ENCODE measurements at places on chromosomes 1 and 21. TPM values are rescaled to one million over a fixed set of nuclear protein-coding genes. Genes with fewer than 3 reads are reported as not detected.

USH2A gene
- 4.7 TPM for total RNA-seq

SPRR5 gene
- not detected for total RNA-seq

CCDC17 gene
- total RNA-seq = 0.58 TPM

SLAMF1 gene
- not detected for total RNA-seq

AQP10 gene
- 0.24 TPM for total RNA-seq

RGS16 gene
- total RNA-seq = 0.84 TPM

PLA2G2A gene
- total RNA-seq = 26.5 TPM

BCAS2 gene
- total RNA-seq = 39.4 TPM

FHAD1 gene
- 0.07 TPM for total RNA-seq

NR5A2 gene
- 1.6 TPM for total RNA-seq

OR2T2 gene
- total RNA-seq = not detected

CHI3L2 gene
- total RNA-seq = 1.2 TPM

CD48 gene
- total RNA-seq = 0.71 TPM

KPRP gene
- total RNA-seq = not detected

LEFTY2 gene
- 0.14 TPM for total RNA-seq

ZNF593OS gene
- not detected for total RNA-seq

KCND3 gene
- total RNA-seq = 17.4 TPM

OR6N1 gene
- not detected for total RNA-seq

CGN gene
- total RNA-seq = 0.19 TPM

BMP8B gene
- 0.64 TPM for total RNA-seq

PLPPR4 gene
- 0.20 TPM for total RNA-seq

RORC gene
- total RNA-seq = 9.8 TPM

HAO2 gene
- not detected for total RNA-seq

TRIM67 gene
- 0.13 TPM for total RNA-seq

CTSK gene
- total RNA-seq = 17.9 TPM

FCER1A gene
- 2.3 TPM for total RNA-seq

NR0B2 gene
- 10.4 TPM for total RNA-seq

MYBPH gene
- not detected for total RNA-seq

TMEM54 gene
- 12.5 TPM for total RNA-seq

NTMT2 gene
- 2.1 TPM for total RNA-seq

NCAM2 gene
- 1.1 TPM for total RNA-seq

CHD5 gene
- 0.32 TPM for total RNA-seq

FBXO2 gene
- total RNA-seq = 3.3 TPM

PGLYRP3 gene
- not detected for total RNA-seq

EXOSC10 gene
- total RNA-seq = 28.5 TPM

TEX38 gene
- total RNA-seq = not detected

EPHA10 gene
- not detected for total RNA-seq
